NCI-H226 (cell line): ENCODE measurements at places on chromosomes 1 and 21.
A peak's percentile ranks its signal among the peaks of the same experiment; 100 is the strongest.

- no peak for DNase-seq
Observed at GRCh38 chr1:161287482-161288054, 22.2 kb downstream of the MPZ start.

DNA sequence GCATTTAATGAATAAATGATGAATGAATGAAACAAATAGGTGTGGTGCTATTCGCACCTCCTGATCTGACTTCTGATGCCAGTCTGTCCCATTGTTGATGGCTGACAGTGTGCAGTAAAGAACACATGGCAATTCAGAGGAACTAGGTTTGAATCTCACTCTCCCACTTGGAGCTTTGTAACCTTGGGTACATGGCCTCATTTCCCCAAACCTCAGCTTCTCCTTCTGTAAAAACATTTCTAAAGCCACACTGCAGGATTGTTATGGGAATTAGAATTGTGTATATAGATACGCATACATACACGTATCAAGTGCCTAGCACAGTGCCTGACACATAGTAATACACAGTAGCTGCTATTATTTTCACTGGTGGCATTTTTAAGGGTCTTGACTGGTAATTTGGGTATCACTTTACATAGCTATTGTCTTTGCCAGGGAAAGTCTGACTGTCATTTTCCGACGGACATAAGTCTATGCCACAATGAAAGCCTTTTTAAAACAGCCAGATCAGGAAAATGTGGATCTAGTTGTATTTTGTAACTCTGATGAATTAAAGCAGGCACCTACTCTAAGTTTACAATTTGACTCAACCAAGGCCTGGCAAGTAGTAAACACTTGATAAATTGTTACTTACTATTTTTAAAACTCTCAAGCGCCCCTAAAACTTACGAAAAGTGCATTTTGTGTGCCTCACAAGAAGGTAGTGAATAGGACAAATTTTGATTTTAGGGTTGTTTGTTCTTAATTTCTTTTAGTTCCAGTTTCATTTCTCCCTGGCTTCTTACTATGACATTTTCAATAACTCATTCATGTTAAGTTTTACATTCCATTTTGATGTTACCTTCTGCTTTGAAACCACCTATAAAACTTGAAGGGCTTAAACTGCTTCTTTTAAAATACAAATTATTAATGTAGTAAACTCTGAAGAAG lies 164.4 kb downstream of the SDCCAG8 start:
- DNase-seq = no peak

DNA sequence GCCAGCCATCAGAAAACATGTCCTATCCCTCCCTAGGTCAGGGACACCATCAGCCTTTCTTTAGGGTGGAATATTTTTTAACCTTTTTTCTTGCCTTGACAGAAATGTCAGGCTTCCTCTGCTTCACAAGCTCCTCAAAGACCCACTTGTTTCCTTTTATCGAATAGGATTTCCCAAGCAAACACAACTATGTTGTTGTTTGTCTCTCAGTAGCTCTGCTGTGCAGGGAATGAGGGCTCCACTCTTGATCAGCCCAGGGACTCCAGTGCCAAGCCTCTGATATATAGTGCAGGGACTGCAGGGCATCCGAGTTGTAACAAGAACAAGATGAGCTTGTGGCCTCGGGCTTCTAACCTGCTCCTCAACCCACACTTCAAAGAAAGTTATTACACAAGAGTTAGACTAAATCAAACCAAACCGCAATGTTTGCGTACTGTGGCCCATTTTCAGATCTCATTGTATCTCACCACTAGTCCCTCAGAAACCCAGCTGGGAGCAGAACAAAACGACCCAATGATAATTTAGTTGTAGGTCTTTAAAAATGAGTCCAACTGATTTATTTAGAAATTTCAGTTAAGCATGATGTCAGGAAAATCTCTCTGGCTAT lies 108.1 kb downstream of the ATG4C start:
- no peak for DNase-seq

DNA sequence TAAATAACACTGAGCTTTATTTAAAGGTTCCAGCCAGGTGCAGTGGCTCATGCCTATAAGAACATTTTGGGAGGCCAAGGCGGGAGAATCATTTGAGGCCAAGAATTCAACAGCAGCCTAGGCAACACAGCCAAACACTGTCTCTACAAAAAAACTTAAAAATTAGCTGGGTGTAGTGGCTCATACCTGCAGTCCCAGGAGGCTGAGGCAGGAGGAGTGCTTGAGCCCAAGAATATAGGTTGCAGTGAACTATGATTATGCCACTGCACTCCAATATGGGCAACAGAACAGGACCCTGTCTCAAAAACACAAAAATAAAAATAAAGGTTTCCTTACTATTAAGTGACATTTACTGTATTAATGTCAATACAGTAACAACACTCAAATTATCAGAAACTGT lies 2.1 kb downstream of the TAF12 start:
- DNase-seq = peak; percentile 39

GRCh38 chr1:226425431-226426031 lies 17.6 kb upstream of the PARP1 start:
- DNase-seq = no peak

- DNase-seq = no peak
Observed at GRCh38 chr1:6811583-6811982, 26.3 kb downstream of the CAMTA1 start.

GRCh38 chr1:240967070-240967724 lies 355.2 kb upstream of the GREM2 start:
- no peak for DNase-seq

DNA sequence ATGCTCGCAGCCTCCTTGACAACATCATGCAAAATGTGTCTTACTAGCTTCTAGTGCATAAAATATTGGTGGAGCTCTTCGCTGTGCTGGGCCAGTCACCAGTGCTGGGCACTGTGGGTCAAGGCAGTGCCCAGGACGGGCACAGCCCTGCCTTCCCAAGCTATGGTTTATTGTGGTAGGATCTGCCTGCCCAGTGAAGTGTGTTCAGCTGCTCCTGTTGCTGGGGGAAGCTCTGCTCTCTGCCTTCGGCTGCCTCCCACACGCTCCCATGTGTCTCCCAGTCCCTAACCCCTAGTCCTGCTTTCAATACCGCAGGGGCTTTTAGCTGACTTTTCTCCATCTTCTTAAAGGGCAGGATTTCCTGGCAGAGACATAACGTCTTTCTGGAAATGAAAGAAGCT lies 15.7 kb downstream of the EPHX1 start:
- no peak for DNase-seq

DNA sequence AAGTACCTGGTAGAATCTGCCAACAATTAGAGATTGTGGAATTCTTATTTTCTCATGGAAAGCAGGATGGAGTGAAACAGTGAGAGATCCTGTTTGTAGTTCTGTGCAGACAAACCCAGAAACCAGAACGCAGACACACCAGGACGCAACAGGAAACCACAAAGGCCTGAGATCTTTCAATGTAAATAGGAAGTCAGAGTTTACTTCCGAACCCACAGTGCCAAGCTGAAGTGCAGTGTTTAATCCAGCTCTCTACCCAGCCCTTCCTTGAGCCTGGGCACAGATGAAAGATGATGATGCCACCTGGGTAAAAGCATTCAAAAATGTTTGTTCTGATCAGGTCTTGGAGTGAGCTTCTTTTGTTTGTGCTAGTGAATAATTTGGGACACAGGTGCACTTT lies 244.2 kb upstream of the HOOK1 start:
- DNase-seq = no peak

GRCh38 chr21:38753114-38753513 lies 52.6 kb upstream of the ETS2 start:
- no peak for DNase-seq

GRCh38 chr21:42833439-42833815 lies 45.9 kb downstream of the WDR4 start:
- DNase-seq = no peak

- no peak for DNase-seq
Observed at GRCh38 chr1:234272656-234273312, 100.5 kb upstream of the COA6 start.

DNA sequence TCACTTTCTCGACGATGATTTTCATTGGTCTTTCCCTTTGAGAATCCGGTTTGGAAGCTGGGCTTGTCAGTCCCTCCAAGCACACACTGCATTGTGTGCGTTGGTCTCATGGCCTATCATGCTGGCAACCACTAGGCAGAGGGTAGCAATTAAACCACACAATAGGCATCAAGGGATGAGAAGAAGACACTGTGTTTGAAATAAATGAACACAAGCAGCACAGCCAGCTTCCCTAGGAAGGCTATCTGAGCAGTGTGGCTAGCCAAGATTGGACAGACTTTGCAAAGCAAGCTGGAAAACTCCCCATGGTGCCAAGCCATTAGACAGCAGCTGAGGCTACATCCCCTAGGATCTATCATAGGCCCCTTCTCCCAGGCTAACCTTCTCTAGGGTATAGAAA lies 288.7 kb downstream of the NUF2 start:
- no peak for DNase-seq

DNA sequence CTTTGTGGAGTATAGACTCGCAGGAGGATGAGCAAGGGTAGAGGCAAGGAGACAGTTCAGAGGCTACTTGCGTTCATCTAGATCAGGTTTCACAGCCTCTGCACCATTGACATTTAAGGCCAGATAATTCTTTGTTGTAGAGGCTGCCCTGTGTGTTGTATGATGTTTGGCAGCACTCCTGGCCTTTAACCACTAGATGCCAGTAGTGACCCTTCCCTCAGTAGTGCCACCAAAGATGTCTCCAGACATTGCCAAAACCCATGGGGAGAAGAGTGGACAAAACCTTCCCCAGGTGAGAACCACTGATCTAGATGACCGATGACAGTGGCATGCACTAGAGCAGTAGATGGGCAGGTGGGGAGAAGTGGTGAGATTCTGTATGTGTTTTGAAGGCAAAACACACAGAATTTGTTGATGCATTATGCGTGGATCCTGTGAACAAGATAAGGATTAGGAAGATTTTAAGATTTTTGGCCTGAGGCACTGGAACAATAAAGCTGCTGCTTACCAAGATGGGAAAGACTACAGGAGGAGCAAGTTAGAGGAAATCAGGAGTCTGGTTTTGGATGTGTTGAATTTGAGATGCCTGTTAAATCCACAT lies 9.9 kb upstream of the COG2 start:
- no peak for DNase-seq

- DNase-seq = peak; percentile 93
Observed at GRCh38 chr21:42414928-42415769, 11.4 kb downstream of the UBASH3A start.

DNA sequence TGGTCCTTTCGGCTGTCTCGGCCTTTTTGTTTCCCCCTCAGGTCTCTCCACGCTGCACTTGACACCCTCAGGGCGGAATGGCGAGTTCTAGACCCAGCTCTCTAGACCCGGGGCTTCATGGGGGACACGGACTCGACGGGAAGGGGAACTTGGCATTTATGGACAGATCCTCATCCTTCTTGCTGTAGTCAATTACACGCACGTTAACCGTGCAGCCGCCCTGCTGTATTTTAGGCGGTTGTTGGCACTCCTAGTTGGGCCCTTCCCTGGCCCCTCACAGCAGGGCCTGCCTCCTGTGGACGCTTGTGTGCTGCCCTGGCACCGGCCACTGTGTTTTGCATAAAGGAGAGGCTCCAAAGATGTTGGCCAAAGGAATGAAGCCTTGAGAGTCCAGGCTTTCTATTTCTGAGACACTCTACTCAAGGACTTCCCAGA lies 558 bp upstream of the BTG3 start:
- no peak for DNase-seq

- DNase-seq = no peak
Observed at GRCh38 chr21:33406493-33406892, 3.3 kb downstream of the IFNGR2 start.

GRCh38 chr21:43916691-43917514 lies 51.9 kb downstream of the AGPAT3 start:
- no peak for DNase-seq

- no peak for DNase-seq
Observed at GRCh38 chr1:38217316-38217715, 170.7 kb upstream of the POU3F1 start.

DNA sequence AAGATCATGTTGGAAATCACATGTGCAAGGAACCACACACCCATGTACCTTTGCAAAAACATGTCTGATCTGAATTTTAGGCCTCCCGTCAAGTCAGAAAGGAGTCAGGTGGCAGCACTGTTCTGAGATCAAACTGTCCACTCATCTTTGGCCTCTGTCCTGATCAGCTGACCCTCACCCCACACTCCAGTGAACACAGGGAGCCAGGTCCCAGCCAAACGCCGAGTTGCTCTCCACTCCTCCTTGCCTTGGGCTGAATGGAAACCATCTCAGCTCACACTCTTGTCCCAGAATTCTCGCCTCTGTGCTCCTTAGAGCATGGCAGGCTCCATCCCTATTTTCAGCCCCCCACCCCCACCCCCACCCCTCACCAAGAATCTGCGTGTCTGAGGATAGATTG lies 4.6 kb upstream of the RNF186 start:
- no peak for DNase-seq

DNA sequence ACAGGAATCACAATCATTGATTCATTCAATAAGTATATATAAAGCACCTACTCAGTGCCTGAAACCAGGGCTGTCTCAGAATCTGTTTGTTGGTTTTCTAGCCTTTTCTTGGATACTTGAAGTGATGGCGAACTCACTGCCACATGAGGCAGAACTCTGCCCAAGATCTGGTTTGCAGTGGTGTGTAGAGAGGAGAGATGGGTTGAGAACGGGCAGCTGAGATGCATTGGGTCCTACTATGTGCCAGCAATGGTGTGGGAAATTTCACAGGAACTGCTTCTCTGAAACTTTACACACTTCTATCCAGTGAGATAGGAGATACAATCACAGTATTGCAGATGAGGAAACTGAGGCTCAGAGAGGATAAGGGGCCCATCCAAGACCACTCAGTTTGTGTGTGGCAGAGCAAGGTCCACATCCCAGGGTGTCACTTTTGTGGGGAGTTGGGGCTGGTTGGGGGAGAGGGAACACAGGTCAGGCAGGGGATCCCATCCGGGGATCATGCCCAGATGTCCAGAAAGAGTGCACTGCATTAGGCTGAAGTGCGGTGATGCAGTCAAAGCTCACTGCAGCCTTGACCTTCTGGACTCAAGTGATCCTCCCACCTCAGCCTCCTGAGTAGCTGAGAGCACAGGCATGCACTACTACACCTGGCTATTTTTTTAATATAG lies 83.7 kb upstream of the IFFO2 start:
- DNase-seq = no peak

- no peak for DNase-seq
Observed at GRCh38 chr1:17834561-17835100, 79.5 kb downstream of the ACTL8 start.

GRCh38 chr1:29628190-29628589 lies 391.9 kb downstream of the PTPRU start:
- no peak for DNase-seq
